Psoas muscle (tissue), 8 donors: ENCODE measurements at places on chromosomes 2 and 18. TPM values are rescaled to one million over a fixed set of nuclear protein-coding genes. Genes with fewer than 3 reads are reported as not detected.

DNA sequence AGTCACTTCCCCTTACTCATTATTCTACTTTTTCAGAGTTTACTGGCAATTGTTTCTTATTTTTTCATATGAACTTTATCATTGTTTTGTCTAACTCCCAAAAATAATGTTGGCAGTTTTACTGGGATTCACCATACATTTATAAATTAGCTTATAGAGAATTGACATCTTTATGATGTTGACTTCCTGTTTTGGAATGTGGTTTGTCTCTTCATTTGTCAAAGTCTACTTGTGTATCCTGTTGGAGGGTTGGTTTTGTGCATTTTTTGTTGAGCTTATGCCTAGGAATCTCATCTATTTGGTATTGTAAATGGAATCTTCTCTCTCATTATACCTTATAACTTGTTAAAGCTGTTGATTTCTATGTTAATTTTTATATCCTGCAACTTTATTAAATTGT lies 16.4 kb downstream of the EPC2 start:
- DNase-seq, result no peak

DNA sequence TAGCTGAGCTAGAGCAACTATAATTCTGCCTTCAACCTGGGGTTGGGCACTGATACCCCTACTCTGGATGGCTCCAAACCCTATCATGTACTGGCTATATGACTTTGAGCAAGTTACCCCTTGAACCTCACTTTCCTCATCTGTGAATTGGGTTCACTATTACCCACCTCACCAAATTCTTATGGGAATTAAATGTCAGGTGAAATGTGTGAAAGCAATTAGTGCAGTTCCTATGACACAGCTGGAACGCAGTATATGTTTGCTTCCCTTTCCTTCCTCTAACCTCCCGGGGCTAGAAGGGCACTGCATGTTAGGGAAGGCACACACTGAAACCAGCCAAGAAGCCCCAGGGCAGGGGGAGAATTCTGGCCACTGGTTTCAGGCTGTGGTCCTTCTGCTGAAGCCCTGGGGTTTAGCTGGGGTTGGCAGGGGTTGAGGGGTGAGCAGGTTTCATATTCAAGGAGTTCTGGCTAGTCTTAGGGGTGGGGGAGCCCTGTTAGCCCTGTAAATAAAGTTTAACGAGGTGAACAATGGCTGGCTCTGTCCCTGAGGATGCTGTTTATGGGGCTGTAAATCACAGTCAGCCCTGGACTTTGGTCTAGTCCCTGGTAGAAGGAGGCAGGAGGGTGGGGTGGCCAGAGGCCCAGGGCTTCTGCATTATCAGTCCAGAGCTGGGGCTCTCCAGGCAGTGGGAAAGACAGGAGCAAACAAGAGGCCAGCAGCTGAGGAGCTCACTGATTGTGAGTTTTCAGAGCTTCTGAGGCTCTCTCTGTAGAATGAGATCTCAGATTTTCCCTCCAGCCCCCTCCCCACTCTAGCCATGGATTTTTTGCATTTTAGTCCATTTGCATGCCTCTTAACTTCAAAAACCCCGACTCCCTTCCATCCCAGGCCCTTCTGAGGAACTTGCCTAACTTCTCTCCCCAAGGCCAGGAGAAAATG lies 8.0 kb downstream of the PKDCC start:
- DNase-seq, result no peak

GRCh38 chr2:2466534-2466933 lies 135.5 kb upstream of the MYT1L start:
- DNase-seq, result no peak

DNA sequence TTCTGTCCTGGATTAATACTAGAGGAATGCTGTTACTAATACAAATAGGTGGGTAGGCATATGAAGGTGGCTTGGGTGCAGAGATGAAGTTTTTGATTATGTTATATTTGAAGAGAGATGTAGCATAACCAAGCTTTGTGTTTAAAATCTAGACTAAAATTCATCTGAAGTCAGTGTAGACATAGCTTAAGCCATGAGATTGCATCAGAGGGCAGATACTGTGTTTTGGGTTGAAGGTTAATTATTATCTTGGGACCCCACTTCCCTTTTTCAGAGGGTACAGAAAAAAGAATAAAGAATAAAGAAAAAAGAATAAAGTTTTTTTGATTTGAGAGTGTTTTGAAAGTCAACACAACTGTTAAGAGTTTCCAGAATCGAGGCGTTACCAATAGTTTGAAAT lies 13.0 kb downstream of the PPM1B start:
- no peak for DNase-seq

The DSC3 gene
- 0.06 TPM for polyA plus RNA-seq

GRCh38 chr2:66994654-66995053 lies 402.5 kb upstream of the ETAA1 start:
- no peak for DNase-seq

DNA sequence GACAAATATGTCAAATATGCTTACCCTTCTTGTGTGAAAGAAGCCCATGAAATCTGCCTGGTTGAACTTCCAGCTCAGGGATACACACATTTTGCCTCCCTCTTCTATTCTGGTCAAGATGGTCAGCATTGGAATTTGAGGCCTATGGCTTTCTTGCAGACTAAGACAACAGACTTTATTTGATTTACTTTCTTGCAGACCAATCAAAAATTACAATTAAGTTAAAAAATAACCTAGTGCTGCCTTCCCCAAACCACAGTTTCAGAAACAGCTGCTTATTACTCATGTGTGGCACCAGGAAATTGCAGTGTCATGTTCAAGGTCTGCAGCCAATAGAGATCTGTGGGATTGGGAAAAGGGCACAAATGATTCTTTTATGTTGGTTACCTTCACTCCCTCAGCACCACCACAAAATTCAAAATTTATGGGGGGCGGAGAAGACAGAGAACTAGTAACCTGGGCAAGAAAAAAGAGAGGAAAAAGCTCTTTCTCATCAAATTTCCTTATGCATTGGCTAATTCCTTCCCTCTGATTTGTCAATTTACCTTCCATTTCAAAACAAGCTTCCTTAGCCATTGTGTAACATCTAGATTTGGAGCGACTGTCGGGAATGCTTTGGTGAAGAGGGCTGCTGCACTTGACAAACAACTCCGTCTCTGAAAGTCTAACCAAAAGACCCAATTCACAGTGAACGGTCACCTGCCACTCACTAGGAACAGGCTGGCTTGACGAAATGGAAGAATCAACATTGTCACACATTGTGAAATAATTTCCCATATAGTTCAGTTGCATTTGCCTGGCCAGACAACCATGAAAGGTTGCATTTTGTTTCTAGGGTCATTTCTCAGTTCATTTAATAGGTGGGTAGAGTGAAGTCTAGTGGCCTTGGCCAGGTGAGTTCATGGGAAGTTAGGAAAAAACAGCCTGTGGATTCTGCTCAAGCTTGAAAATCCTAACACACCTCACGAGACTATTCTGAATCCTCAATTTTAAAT lies 100.4 kb upstream of the FZD5 start:
- no peak for DNase-seq

DNA sequence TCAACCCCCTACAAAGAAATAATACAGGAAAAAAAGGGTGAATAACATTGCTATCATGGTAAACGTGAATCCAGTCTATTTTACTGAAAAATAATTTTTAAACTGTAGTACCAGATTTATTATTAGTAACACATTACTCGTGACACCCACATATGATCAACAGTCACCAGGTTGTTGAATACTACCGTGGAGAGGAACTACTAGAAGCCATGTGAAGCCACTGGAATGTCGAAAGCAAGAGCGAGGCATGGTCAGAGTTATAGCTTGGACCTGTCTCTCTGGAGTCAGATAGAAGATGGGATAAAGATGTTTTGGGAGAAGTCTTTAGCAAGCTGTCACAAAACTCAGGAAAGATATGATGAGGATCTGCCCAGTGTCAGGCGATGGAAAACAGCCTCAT lies 63.2 kb upstream of the EPB41L3 start:
- DNase-seq, result no peak

The FOXI3 gene
- not detected for polyA plus RNA-seq

- no peak for DNase-seq
Observed at GRCh38 chr2:6813573-6813972, 52.1 kb downstream of the CMPK2 start.

DNA sequence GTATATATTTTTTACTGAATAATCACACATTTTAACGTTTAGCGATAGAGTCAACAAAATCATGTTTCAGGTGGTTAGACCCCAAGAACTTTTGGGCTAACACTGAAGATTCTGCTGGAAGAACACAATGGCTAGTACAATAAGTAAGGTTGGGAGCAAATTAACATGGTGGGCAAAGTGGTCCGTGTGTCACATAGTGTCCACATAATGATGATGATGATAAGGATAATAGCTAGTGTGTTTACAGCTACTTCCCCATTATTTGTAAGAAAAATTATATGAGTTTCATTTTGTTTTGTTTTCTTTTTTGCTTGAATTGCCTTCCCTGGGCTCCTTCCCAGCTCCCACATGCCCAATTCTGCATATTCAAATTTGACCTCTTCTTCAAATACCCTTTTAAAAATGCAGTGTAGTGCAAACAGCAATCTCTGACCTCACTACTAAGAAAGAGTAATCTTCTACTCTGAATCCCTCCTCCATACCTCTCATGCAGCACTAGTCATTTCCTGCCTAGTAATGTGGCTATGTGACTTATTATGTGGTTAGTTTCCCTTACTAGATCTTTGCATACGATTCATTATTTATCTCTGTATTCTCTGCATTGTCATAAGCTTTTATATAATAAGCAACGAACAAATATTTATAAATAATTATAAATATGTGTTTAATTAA lies 16.9 kb upstream of the VPS54 start:
- DNase-seq, result no peak
